ENCODE measurements at places on chromosomes 7 and 10.
A peak's percentile ranks its signal among the peaks of the same experiment; 100 is the strongest.

- no peak for DNase-seq
Measured at GRCh38 chr10:110324805-110325280, 20.1 kb upstream of the SMNDC1 start.

DNA sequence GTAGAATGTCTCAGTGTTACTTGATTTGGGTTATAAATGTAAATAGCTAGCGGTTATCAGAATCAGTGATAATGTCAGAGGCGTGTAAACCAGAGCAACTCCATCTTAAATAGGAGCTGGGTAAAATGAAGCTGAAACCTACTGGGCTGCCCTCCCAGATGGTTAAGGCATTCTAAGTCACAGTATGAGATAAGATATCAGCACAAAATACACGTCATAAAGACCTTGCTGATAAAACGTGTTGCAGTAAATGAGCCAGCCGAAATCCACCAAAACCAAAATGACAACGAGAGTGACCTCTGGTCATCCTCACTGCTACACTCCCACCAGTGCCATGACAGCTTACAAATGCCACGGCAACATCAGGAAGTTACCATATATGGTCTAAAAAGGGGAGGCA is 172.3 kb downstream of the CHRM2 start:
- DNase-seq: peak; percentile 47

- DNase-seq: no peak
Measured at GRCh38 chr7:116932566-116932965, 20.7 kb upstream of the ST7 start.

DNA sequence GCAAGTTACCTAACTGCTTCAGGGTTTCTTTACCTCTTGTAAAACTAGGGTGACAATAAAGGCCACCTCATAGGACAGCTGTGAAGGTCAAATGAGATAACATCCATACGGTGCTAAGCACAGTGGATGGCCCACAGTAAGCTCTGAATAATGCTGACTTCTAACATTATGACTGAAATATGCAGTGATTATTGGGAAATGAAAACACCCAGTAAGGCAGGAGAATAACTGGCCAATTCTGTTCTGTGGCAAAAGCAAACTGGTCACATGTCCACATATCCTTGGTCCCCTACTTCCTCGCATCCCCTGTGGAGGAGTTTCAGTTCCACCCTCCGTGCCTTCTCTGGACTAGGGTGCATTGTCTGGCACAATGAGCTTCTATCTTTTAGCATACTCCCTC is 1.4 kb downstream of the CUBN start:
- DNase-seq: no peak

GRCh38 chr10:99685597-99685967 is 26.3 kb downstream of the ENTPD7 start:
- DNase-seq: no peak

GRCh38 chr7:116727432-116728009 is 55.5 kb downstream of the MET start:
- DNase-seq: no peak

- no peak for DNase-seq
Measured at GRCh38 chr7:149826344-149827088, 11.7 kb upstream of the ZNF862 start.

DNA sequence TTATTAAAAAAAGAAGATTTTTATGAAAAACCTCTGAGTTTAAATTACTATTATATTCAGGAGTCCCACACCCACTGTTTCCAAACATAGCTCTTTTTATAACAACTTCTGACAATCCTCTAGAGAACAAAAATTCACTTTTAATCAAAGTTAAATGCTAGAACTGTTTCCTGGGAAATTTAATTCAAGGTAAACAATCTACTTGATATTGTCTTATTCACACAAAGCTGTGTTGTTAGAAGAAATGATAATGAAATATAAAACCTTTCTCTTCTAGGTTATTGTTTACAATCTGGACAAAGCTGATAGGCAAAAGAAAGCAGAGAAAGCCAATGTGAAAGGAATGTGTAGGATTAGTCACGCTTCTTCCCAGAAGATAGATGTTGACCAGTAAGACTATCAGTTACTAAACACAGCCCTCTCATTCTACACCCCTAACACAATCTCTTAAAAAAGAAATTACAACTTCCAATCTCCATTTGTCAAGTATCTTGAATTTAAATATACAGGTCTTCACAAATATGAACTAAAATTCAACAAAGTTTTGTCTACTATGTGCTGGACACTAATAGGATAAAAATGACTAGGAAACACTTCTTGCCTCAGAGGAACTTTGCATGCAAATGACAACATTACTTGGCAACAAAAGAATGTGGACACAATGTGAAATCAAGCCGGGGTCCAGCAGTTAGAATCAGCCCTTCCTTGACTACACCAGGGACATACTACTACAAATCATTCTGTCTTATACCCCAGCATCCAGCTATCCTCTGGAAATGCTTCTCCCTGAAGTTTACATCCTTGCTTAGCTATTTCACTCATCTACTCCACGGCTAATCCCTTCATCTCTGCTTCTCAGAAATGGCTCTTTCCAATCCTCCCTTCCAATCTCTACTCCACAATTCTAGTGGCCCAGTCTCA is 123.7 kb downstream of the IMMP2L start:
- DNase-seq: peak; percentile 68

DNA sequence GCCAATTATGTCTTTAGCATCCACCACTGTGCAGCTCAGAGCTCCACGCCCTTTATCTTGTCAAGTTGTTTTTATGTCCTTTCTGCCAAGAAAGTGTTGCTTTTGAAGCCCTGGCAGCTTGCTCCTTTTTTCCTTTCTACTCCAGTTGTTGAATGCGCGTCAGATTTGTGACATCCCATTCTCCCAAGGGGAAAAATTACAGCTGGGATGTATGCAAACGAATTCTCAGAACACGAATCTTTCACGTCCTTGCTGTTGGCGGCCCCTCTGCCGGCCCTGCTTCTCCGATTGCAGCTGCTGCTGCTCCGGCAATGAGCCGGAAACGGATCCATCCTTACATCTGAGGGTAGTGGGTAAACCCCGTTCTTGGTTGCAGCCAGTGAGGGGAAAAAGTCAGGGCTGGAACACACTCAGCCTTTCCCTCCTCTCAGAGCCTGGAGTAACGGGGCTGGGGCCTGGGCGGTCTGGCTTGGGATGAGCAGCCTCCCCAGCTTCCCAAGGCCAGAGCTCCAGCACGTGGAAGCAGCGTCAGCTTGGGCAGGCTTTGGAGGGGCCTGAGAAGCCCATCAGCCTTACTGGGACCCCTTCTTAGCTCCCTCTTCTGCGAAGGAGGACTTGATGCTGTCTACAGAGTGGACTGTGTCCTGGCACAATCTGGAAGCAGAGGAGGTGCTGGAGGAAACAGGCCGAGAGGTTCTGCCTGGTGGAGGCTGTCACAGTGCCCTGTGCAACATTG is 79.0 kb upstream of the CHST15 start:
- DNase-seq: no peak

DNA sequence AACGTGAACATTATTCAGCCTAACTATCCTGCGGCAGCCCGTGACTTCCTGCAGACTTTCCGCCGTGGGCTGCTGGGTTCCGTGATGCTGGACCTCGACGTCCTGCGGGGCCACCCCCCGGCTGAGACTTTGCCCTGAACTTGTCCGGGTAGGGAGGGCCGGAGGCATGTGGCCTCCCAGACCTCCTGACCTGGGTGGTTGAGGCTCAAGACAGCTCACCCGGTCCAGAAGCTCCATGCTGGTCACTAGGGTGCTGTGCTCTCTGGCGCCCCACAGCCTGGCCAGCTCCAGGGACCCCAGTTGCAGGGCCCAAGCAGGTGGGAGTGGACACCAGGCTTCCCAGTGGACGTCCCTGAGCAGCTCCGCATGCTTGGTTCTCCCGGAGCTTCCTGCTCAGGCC is 4.4 kb downstream of the SPRN start:
- no peak for DNase-seq

DNA sequence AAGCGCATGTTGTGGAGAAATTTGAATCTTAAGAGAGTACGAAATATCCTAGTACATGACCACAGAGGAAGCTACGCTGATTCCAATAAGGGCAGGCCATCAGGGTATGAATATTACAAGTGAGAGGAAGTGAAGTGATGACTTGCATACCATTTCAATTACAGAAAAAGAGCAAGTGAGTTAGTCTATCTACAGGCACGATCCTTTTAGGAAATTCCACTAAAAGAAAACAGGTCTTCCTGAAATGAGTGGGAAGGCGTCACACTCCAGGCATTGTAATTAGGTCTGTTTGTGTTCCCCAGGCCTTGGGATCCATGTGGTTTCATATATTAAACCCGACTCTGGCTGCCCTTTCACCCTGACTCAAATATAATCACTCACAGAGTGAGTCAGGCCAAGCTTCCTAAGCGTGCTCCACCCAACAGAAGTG is 152.5 kb downstream of the SEMA3A start:
- DNase-seq: peak; percentile 47

DNA sequence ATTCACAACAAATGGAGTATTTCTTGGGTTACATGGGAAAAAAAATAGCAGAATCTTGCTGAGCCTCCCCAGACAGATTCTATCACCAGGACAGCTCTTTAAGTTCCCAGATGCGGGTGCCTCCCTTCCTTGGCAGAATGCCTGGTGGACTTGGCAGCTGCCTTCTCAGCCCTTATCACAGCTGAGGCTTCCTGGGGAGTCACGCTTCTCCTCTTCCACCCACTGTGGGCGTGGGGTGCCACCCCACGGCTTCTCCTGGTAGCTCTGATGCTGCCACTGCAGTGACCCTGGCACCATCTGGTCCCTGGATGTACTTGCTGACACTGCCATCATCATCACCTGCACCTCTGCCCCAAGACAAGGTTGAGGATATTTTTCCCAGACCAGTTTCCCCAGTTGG is 16.2 kb upstream of the NME8 start:
- DNase-seq: peak; percentile 44

- DNase-seq: no peak
Measured at GRCh38 chr10:86785037-86785436, 28.6 kb downstream of the BMPR1A start.

- DNase-seq: no peak
Measured at GRCh38 chr7:78780560-78780959, 672.9 kb downstream of the MAGI2 start.

DNA sequence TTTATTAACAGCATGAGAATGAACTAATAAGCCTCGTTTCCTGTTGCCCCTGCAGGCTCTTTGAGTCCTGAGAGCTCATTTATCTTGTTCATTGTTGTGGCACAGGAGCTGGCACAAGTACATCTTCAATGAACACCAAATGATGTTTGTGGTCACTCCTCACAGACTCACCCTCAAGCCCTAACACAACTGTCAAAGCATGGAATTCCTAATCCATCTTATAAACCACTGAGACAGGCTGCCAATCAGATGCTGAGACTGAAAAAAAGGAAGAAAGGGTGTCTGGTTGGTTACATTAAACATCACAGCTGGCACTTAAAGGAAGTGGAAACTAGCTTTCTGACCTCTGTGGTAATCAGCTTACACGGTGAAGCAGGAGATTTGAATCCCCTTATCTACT is 7.7 kb upstream of the CCDC172 start:
- DNase-seq: no peak

GRCh38 chr7:27840313-27840712 is 100.4 kb downstream of the TAX1BP1 start:
- no peak for DNase-seq

DNA sequence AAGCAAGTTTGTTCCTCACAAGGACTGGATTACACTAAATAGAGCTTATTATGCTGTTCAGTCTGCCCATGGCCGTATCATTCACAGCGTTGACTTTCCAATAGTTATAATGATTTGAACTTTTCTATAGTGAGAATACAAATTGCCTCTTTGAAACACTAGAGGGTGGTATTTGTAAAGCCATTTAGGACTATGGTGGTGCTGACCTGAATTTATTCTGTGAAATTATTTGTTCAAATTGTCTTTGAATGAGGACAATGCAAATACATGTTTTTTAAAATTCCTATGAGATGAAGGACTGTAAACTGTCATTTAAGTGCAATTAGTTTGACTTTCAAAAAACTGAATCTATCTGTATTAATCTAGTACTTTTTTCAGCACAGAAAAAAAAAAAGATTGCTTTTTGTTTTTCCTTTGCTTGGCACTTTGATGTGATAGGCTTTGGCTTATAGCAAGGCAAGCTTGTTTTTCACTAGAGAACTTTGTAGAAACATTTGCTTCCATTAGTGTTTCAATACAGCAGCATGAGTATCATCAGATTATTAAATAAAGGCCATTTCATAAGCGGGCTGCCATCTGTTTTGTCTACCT is 122.7 kb upstream of the TMEM229A start:
- peak; percentile 36 for DNase-seq

DNA sequence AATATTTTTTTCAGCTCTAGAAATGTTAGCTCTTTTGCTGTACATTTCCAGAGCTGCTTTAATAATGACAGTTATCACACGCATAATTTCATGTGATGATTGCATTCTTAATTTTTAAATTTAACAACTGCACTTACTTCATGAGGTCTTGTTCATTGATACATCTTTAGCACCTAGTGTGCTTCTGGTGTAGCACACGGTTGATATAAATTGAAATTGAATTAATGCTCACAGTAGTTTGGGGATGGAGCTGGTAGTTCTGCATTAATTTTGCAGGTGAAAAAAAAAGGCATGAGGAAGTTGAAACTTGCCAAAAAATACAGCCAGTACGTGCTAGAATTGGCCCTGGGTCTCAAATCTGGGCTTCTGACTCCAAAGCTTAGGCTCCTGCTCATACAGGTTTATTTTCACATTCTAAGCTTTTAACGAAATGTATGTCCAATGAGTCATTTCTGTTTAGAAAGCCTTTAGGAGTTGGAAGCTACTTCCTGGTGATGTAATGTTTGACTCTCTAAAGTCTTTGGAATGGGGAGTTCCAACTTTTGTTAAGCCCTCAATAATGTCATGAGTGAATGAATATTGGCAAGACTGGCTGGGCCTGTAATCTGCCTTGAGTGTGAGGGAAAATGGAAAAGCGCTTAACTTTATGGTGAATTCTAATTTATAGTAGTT is 62.5 kb downstream of the DAGLB start:
- DNase-seq: peak; percentile 96

- peak; percentile 70 for DNase-seq
Measured at GRCh38 chr10:61397175-61397986, 55.8 kb downstream of the TMEM26 start.

DNA sequence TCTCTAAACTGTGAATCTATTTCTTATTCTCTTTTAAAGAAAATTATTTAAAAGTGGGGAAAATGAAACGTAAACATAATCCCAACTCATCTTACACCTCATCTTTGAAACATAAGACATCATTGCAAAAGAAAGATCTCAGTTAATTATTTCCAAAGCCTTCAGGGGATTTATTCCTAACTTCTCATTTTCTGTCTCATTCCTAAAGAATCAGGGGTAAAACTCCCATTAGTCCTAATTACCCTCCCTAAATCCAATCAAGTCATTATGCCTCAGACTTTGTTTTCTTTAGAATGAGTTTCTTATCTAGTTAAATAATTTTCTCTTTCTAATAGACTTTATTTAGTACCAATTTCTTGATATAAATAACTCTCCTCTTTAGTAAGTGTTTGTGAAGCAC is 39.7 kb upstream of the JCAD start:
- no peak for DNase-seq

GRCh38 chr7:77904252-77904651 is 105.7 kb downstream of the PHTF2 start:
- peak; percentile 8 for DNase-seq

All from fibroblast of the aortic adventitia (primary cell).